Tongue (tissue), 3 donors: ENCODE measurements at places on chromosomes 2 and 18.

- DNase-seq, result no peak
These were observed 55.4 kb downstream of the CDC42EP3 start for GRCh38 chr2:37615804-37616676.

GRCh38 chr2:2838548-2838845 lies 507.4 kb upstream of the MYT1L start:
- DNase-seq, result no peak

- no peak for DNase-seq
These were observed 28.9 kb downstream of the SPIRE1 start for GRCh38 chr18:12628706-12629702.

DNA sequence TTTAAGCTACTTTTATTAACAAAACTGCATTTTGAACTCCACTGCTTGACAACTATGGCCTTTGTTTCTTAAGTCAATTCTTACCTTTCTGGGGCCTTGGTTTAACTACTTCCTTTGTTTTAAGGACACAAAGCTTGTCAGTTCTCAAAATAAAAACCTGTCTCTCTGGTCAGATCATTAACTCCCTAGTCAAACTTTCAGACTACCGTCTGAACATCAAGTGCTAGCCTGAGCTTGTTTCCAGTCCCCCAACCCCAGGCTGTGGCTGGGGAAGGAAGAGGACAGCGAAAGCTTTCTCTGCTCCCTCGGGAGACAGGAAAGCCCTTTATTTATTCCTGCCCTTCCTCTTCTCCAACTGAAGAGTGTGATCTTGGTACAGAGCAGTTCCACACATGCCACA lies 1.7 kb downstream of the SH3YL1 start:
- no peak for DNase-seq

GRCh38 chr2:186599186-186599778 lies 9.4 kb downstream of the ITGAV start:
- no peak for DNase-seq

DNA sequence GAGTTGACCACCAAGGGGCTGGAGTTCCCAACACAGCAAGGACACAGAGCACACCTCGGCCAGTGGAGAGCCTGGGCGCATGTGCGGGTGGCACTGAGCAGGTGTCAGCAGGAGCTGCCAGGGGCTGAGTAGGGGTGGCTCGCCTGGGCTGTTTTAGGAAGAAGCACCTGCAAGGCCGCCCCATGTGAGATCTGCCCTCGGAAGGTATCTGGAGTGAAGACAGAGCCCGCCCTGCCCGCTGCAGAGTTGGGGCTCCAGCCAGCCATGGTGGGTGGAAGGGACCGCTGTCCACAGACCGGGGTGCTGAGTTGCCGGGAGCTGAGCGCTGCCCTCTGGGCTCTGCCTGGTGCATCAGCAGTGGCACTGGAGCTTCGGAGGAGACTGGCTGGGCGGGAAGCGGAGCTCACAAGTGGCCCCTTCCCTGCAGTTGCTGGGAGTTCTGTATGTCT lies 35.2 kb downstream of the MTERF4 start:
- peak; percentile 27 for DNase-seq

GRCh38 chr2:22454826-22455485 lies 930.0 kb upstream of the KLHL29 start:
- DNase-seq, result peak; percentile 47

DNA sequence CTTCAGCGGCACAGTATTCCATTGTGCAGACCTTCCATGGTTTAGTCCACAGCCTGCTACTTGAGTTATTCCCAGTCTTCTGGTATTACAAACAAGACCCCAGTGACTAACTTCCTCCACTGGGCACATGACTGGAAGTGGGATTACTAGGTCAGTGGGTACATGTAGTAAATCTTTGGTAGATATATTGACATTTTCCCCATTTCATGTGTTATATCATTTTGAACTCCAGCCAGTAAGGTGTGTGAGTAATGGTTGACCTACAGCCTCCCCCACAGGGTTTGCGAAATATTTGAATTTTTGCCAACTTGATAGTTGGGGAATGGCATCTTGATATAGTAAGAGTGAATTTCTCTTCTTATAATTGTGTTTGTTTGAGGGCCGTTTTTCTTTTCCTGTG lies 58.8 kb downstream of the RNF144A start:
- no peak for DNase-seq

DNA sequence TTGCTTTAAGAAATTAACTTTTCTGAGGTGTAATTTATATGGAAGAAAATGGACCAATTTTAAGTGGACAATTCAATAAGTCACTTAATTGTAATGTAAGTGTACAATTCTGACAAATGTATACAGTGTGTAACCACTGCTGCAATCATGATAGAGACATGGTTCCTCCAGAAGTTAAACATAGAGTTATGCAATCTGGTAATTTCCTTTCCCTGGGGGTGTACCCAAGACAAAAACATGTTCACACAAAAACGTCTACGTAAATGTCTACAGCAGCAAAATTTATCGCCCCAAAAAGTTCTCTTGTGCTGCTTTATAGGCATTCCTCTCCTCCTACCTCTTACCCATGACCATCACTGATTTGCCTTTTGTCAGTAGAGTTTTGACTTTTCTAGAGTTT lies 141.5 kb downstream of the AQP4 start:
- DNase-seq, result no peak

- DNase-seq, result no peak
These were observed 23.3 kb downstream of the REEP1 start for GRCh38 chr2:86314125-86314524.

DNA sequence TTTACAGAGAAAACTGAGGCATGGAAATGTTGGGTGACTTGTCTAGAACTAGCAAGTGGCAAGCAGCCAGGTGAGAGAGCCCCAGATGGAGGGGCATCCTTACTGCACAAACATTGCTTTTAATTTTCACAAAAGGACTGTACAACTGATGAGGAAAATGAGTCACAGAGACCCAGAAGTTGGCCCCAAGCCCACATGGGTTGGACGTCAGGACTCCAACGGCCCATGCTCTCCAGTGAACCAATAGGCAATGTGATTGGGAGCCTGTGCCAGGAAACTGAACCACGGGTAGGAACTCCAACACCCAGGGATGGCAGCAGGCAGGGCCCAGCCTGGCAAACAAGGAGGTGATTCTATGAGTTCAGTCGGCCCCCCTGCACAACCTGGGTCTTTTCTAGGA lies 50.8 kb downstream of the PID1 start:
- DNase-seq, result no peak

- peak; percentile 40 for DNase-seq
These were observed 154.7 kb downstream of the MAP2 start for GRCh38 chr2:209578394-209579001.

GRCh38 chr2:18741895-18742732 lies 152.7 kb upstream of the NT5C1B start:
- DNase-seq, result peak; percentile 58

DNA sequence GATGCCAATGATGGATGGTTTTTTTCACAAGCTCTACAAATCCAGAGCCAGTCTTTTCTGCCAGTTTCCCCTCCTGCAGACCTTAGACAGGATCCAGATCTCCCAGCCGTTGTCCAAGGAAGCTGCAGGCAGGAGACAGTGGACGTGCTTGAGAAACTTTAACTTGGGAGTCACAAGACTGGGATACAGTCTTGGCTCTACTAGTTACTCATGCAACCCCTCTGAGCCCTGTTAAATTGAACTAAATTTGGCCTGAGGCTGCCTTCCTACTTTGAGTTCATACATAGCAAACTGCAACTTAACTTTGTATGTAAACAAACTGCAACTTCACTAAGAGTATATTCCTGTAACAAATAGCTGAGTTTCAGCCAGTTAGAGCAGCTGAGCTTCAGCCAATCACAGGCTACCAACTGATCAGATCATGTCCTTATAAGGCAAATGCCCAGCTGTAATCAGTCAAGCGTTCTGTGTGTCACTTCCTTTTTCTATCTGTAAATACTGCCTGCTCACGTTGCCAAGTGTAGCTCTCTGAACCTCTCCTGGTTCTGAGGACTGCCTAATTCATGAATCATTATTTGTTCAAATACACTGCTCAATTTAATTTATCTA lies 140.9 kb downstream of the CAPN13 start:
- DNase-seq, result peak; percentile 33

DNA sequence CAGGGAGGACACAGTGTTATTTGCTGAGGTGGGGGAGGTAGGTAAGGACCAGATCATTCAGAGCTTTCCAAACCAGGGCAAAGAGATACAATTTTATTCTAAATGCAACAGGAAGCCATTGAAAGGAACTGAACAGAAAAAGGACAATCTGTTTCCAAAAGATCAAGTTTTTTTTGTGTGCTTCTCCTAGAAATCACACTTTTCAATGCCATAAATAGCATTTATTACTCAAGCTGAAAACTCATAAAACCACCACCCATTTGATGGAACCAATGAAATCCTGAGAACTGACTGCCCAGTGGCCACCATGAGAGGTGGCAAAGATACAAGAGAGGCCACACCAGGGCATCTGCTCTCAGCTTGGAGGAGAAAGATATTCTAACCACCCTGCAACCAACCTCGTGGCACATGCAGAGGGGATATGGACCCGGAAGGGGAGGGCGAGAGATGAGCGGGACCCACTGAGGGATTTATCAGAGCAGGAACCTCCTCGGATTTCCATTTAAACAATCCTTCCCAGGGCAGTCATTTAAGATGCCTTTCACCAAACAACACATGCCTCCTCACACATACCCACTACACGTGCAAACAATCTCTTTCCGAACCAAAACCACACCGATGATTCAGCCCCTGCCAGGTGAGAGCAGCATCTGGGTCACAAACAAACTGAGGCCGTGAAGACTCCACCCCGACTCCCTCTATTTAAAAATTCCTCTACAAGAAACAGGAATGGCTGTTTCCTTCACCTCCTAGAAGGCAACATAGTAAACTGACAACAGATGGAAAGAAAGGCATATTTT lies 8.8 kb downstream of the CYB5A start:
- no peak for DNase-seq

DNA sequence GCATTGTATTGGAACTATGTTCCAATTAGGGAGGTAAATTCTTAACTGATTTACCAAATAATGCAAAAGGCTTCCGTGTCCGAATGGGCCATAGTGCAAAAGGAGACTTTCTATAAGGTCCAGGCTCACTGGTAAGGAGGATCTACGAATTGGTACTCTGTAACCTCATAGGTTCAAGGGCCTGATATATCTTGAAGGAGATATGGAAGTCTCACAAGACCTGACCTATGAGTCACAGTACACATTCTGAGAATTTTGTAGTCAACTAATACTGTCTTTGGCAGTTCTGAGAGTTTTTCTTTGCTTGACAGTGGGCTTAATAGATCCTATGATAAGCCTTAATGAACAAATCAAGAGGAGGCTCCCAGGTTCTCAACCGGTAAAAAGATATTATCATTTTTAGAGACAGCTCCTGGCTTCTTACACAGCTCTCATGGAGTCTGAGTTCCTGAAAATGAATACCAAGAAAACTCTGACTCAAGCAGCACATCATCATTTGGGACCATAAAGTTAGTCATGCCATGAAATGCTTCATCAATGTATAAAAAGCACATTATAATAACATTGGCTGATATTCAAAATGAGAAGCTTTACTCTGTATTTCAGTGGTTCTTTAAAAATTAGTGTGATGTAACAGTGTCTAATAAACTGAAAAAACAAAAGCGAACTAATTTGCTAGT lies 1275.2 kb upstream of the CRIM1 start:
- no peak for DNase-seq

GRCh38 chr2:232362174-232362900 lies 16.2 kb upstream of the ALPP start:
- DNase-seq, result no peak

GRCh38 chr2:151851761-151852160 lies 23.5 kb upstream of the ARL5A start:
- DNase-seq, result no peak

DNA sequence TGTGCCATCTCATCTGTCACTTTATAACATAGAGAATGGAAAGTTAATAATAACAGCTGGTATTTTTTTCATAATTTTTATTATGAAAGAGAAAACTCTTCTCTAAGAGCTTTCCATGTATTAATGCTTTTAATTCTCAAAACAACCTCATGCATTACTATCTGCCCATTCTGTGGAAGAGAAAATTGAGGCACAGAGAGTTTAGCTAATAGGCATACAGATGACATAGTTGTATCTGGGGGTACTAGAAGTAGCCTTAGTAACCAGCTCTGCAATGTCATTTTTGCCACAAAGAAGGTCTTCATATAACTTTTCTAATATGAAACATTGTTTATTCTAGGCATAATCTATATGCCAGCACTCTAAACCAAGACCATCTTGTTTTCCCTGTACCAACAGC lies 36.3 kb upstream of the COBLL1 start:
- DNase-seq, result no peak

DNA sequence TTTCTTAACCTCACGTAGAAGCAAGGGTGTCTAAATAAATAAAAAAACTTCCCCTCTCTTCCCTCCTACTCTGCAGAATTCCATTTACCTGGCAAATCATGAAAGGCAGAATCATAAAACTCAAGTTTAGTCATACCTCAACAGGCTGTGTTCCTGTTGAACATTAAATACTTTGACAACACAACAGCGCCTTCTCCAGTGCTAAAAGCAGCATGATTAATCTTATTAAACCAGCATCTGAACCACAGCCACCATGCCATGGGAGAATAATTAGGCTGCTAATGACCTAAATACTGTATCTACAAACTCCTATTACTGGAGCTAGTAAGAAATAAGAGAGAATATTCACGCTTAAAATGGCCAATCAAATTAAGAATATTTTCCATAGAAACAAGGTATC lies 68.1 kb downstream of the CDH2 start:
- peak; percentile 29 for DNase-seq

DNA sequence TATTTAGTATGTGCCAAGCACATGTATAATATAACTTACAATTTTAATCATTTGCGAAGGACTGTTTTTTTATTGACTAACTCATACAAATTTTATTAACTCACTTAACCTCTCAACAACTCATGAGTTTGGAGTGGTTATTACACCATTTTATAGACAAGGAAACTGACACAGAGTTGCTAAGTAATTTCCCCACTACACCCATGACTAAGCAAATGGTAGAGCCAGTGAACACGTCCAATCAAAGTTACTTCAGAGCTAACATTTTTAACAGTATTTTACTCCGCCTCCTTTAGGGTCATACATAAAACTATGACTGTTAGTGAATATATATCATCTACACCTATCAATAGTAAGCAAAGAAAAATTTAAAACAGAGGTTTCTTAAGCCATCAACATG lies 556.7 kb upstream of the FSIP2 start:
- DNase-seq, result no peak

GRCh38 chr2:138324068-138324771 lies 177.3 kb upstream of the SPOPL start:
- DNase-seq, result no peak

GRCh38 chr2:143936848-143937722 lies 582.8 kb downstream of the ZEB2 start:
- DNase-seq, result peak; percentile 67

GRCh38 chr18:43081396-43081795 lies 34.1 kb downstream of the RIT2 start:
- no peak for DNase-seq

DNA sequence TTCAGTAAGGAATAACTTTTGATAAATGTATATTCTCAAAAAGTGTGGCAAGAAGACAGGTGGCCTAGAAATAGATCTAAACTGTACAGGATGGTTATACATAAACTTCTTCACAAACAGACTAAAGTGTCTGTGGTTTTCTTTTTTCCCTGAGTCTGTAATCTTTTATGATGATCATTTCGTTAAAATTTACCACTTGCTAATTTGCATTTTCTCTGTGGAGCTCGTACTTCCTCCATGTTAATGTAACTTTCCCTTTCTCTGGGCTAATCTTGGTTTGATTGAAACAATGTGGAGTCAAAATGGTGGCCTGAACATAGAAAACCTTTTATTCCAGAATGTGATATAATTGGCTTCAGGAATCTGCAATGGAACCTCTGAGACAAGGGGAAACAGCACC lies 166.2 kb downstream of the FTCDNL1 start:
- no peak for DNase-seq
